Memory B cell (primary cell): ENCODE measurements at places on chromosomes 16 and 17.

GRCh38 chr17:27396941-27397340, 59.3 kb upstream of the KSR1 start:
- DNase-seq, result no peak

DNA sequence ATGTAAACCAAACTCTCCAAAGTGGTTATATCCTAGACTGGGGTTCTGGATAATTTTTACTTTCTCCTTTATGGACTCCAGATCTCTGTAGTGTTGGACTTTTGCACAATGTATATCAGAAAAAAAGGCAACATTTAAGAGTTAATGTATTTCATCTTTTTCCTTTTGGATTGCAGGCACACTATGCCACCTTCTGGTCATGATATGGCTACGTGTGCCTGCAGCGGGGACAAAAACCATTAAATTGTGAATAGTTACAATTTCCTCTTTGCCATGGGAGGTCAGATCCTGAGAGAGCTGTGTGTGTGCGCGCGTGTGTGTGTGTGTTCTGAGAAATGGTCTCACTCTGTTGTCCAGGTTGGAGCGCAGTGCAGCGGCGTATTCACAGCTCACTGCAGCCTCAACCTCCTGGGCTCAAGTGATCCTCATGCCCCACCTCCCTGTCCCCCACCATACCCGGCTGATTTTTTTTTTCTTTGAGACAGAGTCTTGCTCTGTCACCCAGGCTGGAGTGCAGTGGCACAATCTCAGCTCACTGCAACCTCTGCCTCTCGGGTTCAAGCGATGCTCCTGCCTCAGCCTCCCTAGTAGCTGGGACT, 4.3 kb upstream of the SGF29 start:
- no peak for DNase-seq

DNA sequence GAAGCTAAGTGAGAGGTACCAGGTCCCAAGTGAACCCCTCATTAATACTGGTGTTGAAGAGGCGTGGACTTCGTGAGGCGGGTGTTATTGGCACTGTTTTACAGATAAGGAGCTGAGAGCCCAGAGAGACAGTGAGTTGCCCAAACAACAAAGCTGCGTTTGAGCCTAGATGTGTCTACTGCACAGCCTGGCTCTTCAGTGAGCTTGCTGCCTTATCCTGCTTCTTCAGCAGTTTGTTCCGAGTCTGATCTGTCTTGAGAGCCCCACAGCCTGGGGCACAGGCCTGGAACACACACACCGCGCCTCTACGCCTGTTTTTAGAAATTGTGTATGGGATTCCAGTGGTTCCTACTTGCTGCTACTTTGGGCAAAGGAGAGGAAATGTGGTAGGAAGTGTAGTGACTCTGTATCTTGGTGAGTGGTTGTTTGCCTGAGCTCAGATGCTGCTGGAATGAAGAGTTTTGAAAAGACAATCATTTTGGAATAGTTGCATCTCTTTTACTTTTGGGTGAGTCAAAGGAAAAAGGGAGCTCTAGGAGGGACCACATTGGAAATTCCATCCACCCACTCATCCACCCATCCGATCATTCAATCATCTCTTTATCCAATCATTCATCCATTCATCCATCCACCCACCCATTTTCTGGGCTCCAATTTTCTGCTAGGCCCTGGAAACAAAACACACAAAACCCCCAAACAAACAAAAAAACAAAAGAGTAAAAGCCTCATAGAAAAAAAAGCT, 22.3 kb upstream of the PLCG2 start:
- DNase-seq, result no peak

GRCh38 chr16:19431636-19432340, 14.1 kb downstream of the TMC5 start:
- DNase-seq, result no peak

GRCh38 chr17:48503747-48504146, 27.1 kb downstream of the HOXB1 start:
- DNase-seq, result no peak

DNA sequence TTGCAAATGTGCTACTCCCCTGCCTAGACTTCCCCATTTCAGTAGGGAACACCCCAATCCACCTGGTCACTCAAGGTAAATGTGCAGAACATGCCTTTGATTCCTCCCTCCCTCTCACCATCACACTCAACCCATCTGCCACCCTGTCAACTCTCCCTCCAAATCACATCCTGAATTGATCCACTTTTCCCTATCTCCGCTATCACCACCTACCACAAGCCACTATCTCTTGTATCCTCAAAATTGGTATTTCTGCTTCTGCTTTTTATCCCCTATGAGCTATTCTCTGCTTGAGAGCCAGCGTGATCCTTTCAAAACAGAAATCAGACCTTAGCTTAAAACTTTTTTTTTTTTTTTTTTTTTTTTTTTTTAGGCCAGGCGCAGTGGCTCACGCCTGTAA, 5.4 kb upstream of the NOL11 start:
- no peak for DNase-seq

- DNase-seq, result no peak
These were observed 127.6 kb upstream of the CIBAR2 start for GRCh38 chr16:85239871-85240270.

GRCh38 chr17:49851387-49852291, 3.8 kb upstream of the TAC4 start:
- peak; percentile 43 for DNase-seq

GRCh38 chr17:29390851-29391631, 878 bp downstream of the TAOK1 start:
- no peak for DNase-seq

- DNase-seq, result no peak
These were observed 21.1 kb upstream of the TMC5 start for GRCh38 chr16:19396555-19397011.

GRCh38 chr16:27977966-27978365, 85.5 kb downstream of the GSG1L start:
- DNase-seq, result no peak

DNA sequence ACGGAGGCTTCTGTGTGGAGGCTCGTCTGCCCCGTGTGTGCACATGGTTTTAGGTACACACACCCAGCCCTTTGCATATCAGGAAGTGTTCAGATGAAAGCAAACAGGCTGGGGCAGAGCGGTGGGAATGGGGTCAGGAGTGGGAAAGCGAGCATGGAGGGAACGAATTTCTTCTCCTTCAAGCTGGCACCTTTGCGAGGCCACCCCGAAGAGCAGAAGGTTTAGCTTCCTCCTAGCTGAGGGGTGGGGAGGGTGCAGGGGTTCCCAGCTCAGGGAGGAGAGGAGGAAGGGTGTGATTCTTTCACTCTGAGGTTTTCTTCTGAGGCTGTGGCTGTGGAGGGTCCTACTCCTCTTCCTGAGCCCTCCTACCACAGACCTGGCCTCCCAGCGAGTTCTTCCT, 83.6 kb downstream of the ABR start:
- no peak for DNase-seq

DNA sequence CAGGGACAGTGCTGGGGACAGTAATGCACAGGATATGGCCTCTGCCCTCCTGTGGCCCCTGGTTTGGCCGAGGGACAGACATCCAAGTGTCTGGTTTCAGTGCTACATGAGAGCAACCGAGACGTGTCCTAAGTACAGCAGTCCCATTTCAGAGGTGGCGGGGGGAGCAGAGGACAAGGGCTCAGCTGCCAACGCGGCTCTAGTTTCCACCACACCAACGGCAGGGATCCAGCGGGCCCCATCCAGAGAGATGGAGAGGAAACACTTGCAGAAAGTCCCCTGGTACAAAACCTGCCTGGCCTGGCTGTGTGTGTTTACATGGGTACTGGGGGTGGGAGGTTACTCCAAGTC, 125.8 kb upstream of the SMURF2 start:
- DNase-seq, result no peak

DNA sequence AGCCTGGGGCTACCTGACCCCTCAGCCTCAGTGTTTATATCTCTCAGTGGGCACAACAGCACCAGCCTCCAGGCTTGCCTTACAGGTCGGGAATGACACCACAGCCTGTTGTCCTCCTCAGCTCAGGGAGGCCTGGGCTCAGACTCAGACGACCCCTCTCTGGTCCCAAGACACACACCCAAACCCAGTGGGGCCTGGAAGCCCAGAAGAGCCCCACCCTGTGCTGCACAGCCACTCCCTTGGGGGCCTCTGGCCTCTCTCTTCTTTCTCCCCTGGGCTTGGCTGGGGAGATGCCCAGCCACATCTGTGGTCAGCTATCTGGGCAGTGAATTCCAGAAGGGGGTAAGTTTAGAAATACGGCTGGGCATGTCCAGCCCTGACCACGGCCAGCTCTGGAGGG, 2.4 kb downstream of the NATD1 start:
- no peak for DNase-seq

- peak; percentile 92 for DNase-seq
These were observed 1.4 kb downstream of the NOTUM start for GRCh38 chr17:81959362-81960129.

GRCh38 chr16:27650073-27650701, 100.2 kb downstream of the KATNIP start:
- DNase-seq, result no peak

GRCh38 chr17:82400830-82401229, 17.3 kb upstream of the HEXD start:
- DNase-seq, result peak; percentile 33

GRCh38 chr16:79463841-79464240, 136.7 kb downstream of the MAF start:
- DNase-seq, result no peak

DNA sequence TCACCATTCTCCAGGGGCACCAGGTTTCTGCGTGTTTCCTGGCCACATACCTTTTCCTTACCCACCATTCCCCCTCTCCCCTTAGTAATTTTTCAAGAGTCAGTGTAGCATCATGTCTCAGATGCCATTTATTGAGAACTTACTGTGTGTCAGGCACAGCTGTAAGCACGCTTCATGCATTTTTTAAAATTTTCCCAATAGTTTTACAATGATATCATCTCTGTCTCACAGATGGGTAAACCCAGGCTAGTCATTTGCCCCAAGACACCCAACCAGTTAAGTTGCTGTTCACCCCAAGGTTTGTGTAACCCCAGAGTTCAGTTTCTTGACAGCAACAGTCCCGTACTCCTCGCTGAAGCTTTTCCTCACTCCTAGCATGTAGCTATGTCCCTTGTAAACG, 56.4 kb upstream of the IRX3 start:
- no peak for DNase-seq

GRCh38 chr17:34615326-34615725, 35.9 kb downstream of the TMEM132E start:
- DNase-seq, result no peak

- no peak for DNase-seq
These were observed 5.2 kb downstream of the P4HB start for GRCh38 chr17:81854974-81855774.

DNA sequence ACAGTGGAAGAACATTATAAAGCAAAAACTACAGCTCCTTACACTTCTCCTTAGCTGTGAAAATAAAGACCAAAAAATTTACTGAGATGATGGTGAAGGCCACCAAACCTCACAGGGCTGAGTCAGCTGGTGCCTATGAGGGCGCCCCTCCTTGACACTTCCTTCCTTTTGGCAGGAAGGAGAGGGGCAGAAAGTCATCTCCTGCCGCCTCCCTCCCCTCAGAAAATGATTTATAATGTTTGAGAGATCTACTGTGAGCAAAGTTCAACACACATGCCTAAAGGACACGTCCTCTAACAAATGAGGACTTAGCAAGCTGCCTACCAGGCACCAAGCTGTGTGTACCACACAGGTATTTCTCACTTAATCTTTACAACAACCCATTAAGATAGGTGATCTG, 245.7 kb downstream of the PRKCA start:
- no peak for DNase-seq

DNA sequence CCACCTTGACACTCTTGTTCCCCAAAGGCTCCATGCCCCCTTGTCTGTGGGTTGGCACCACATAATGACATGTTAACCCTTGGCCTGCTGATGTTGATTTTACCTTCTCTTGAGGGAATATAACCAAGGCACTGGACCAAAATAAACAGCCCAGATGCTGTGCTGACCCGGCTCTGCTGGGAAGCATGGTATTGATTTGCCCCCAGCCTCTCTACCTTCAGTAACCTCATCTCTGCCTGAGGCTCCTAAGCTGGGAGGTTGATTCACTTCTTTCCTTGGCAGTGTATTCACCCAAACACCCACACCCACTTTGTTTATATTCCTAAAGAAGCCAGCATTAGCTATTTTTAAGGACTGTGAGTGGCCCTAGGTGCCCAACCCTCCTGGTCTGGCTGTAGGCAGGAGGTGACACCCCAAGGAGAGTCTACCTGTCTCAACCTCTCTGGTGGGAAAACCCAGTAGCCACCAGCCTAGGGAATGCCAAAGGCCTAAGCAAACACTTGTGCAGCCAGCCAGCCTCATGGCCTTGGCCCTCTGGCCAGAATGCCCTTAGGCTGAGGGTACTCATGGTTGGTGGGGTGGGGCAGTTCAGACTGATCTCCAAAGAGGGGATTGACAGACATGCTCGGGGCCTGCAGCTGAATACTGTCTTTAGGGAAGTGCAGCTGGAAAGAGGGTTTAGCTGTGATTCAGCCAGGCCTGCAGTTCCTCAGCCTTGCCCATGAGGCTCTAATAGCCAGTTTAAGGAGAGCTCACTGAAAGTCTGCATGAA, 42.7 kb downstream of the GNAO1 start:
- DNase-seq, result no peak

GRCh38 chr17:71846561-71847110, 274.2 kb upstream of the SOX9 start:
- no peak for DNase-seq

DNA sequence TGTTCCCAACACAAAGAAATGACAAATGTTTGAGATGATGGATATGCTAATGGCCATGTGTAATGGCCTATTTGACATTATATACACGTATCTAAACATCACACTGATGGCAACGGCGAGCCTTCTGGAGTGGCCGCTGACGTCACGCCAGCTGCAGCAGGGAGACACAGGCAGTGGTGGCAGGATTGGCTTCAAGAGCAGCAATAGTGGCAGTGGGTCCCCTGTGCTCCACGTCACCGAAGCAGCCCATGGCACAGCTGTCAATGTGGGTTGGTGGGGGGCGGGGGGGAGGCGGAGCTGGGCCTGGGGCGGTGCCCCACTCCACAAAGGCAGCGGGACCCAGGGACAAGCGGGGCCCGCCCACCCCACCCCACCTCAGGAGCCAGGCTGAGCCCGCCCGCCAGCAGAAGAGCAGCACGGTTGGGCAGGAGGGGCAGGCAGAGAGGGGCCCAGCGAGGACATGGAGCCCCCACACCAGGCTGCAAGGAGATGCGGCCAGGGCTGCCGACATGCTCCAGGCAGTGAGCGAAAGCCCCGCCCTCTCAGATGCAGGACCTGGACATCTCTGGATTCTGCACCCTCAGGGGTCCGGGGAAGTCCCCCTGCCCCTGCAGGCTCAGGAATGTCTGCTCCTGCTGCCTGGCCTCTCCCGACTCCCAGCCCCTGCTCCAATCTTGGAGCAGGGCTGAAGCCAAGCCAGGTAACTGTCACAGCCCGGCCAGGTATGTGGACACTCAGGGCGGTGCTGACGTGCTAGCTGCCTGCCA, 64.6 kb downstream of the USP32 start:
- no peak for DNase-seq
